IMR-90 (cell line): ENCODE measurements at places on chromosomes 3 and 15.

DNA sequence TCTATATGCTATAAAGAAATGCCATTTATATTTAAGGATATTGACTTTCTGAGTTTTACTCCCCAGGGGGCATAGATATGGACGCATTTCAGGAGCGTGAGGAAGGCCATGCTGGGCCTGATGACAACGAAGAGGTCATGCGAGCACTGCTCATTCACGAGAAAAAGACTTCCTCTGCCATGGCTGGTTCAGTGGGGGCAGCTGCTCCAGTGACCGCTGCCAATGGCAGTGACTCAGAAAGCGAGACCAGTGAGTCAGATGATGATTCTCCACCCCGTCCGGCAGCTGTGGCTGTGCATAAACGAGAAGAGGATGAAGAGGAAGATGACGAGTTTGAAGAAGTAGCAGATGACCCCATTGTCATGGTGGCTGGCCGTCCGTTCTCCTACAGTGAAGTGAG is 38.4 kb downstream of the GTF2E1 start:
- DNase-seq: peak; percentile 93

DNA sequence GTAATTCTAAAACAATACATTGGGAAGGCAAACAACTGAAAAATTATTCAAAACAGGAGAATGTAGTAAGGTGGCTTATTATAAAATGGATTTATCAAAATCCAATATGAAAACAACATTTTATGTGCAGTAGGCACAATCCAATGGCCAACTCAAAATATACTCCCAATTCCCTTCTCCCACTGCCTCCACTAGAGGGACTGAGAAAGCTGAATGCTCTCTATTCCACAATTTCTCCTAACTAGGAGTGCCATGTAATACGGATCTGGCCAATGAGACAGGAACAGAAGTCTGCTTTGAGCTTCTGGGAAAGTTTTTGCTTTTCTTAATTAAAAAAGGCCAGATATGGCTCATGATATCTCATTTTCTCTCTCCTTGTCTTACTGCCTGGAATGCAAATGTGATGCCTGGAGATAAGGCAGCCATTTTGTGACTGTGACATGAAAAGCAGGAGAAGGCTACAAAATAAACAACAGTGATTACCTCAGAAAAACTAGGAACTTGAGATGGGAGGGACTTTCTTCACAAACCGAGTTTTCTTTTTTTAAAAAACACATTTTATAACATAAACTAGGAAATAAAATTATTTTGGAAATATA is 18.8 kb upstream of the VGLL4 start:
- DNase-seq: no peak

GRCh38 chr3:8624612-8625011 is 20.0 kb downstream of the SSUH2 start:
- no peak for DNase-seq

DNA sequence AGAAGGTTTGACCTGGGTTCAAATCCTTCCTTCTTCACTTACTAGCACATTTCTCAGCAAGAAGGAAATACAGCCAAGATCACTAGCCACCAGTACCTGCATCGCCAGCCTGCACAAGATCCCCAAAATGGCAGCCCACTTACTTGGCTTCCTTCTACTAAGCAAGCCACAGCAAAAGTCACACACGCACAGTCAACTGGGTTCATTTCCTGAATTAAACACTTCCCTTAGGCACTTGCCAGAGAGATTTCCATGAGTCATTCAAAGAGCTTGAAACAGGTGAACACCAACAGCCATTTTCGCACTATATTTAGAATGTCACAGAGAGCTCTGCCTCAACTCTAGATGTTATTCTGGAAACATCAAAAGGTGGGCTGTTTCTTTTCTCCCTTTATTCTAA is 42.6 kb downstream of the MGLL start:
- peak; percentile 69 for DNase-seq

DNA sequence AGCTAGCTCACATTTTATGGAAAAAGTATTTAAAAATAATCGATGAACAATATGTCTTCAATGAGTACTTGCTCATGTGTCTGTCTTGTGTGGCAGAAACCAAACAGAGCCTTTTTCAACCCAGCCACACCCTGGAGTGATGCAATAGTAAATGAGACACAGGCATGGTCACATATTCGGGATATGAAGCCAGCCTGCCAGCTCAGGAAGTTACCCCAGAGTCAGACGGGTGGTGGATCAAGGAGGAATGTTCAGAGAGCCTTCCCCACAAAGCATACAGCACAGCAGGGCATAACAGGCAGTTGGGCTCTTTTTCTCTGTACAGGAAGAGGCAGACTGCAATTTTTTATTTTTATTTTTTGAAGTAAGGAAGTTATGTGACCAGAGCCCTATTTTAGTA is 27.3 kb downstream of the LARP6 start:
- peak; percentile 74 for DNase-seq

GRCh38 chr3:175434561-175434960 is 575.4 kb downstream of the NAALADL2 start:
- peak; percentile 58 for DNase-seq

GRCh38 chr15:85154061-85154460 is 172.4 kb downstream of the PDE8A start:
- DNase-seq: no peak

GRCh38 chr3:30199855-30200254 is 406.5 kb upstream of the TGFBR2 start:
- no peak for DNase-seq

DNA sequence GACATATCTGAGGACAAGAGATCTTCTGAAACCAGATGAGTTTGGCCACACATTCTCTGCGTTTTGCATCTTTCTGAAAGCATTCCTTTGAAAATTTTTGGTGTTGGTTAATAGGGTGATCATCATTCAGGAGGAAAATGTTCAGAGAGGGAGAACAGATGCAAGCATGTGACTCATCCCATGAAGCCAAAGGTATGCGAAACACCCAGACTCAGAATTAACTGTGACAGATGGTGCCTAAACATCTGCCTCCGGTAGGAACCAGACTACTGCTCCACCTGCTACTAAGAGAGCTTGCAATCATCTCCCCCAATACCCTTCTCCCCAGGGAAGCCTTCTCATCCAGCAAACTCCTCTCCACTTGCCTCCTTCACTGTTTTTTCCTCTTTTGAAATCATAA is 46.2 kb downstream of the TRIM69 start:
- DNase-seq: no peak

DNA sequence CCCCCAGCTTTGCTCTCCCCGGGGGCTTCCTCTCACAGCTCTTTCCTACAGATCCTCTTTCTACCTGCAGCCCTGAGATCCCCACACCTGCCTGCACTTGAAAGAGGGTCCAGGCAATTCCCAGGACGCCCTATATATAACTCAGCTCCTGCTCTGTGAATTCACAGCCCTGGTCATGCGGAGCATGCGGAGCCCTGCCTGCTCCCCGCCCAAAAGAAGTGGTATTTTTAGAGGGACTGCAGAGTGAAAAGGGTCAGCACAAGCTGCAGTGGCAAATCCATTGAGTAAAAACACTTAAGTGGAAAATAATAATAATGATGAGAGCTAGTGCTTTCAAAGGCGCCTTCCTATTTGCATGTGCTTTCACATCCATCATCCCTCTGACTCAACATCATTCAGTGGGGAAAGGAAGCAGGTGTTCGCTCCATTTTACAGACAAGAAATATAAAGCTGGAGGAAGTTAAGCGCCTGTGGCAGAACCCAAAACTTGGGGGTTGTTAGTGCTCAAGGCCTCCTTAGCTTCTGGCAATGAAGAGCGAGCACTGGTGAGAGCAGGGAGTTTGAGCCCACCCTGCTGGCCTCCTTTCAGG is 76.3 kb upstream of the LIPC start:
- DNase-seq: no peak

- no peak for DNase-seq
Observed at GRCh38 chr3:130688015-130688688, 58.5 kb downstream of the PIK3R4 start.

- DNase-seq: no peak
Observed at GRCh38 chr15:92653836-92654539, 1.6 kb downstream of the FAM174B start.

GRCh38 chr15:35720019-35720418 is 174.1 kb upstream of the DPH6 start:
- DNase-seq: peak; percentile 40

DNA sequence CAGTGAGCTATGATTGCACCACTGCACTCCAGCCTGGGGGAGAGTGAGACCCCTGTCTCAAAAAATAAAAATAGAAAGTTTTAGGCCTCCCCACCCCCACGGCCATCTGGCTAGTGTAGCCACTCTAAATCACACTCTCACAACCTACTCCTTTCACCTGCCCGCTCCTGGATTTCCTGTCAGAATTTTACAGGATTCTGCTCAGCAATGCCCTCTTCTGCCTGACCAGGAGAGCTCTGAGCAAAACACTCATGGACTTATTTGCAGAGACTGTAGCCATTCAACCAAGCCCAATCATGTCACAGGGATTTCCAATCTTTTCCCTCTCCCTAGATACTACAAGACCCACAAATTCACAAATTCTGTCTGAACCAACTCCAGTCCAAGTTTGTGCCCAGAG is 242.6 kb upstream of the TPRG1 start:
- DNase-seq: no peak

GRCh38 chr3:9077029-9077428 is 113.8 kb upstream of the RAD18 start:
- no peak for DNase-seq

DNA sequence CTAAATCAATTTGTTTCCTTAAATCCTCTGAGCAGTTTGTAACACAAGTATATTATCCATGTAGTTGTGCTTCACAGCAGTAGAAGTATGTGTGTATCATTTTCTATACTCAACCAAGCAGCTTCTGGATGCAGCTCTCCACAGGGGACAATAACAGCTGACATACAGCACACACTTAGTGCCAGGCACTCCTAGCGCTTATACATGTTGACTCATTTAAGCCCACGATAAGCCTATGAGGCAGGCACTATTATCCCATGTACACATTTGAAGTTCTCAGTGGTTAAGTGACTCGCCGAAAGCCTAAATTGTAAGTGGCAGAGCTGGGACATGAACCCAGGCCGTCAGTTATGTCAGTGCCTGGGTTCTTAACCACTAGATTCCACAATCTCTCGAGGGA is 20.3 kb upstream of the LPP start:
- DNase-seq: peak; percentile 46

DNA sequence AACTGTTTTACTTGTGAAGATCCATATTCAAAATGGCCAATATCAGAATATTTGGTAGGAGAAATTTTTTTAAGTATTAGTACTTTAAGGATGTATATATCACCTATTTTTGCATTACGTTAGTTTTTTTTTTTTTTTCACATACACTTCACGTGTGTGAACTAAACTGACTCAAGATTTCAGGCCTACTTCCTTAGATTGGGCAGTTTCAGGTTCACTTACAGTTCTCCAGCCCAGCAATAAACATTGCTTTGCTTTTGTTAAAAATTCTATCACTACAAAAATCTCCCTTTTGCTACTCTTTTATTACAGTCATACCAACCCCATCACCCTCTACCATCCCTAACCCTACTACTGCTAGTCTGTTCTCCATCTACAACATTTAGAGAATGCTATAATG is 183.6 kb downstream of the KCNH8 start:
- no peak for DNase-seq

GRCh38 chr3:14810801-14811661 is 7.7 kb upstream of the FGD5 start:
- DNase-seq: no peak

GRCh38 chr3:449711-450110 is 253.1 kb downstream of the CHL1 start:
- DNase-seq: no peak

DNA sequence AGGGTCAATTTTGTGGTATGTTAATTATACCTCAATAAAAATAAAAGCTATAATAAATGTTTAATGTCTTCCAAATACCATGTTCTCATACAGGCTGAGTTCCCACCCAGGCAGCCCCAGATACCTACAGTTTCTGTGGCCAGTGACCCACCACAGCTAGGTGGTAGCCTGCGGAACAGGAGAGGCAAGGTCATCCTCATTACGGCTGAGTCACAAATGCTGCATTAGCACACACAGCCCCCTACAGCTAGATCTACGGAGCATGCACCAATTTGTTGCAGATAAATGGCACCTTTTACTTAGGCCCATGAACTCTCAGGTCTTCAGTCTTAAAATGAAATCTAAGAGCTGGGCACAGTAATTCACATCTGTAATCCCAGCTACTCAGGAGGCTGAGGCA is 5.1 kb downstream of the SPATA12 start:
- DNase-seq: peak; percentile 19

- DNase-seq: no peak
Observed at GRCh38 chr3:146948186-146948585, 343.0 kb upstream of the PLSCR5 start.

DNA sequence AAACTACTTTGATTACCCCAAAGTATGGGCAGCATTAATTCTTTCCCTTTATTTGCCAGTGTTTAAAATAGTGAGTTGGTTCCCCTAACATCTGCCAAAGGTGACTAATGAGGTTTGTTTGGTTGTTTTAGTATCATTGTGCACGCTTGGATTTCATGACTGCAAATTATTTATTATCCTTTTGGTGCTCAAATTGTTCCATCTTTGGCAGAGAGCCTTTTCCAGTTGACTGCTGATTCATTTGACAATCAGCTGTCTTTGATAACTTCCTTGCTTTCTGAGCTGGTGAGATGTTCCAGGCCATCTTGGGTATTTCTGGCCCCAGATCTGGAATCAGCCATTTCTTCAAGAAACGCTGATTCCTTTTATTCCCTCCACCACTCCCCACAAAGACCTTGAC is 8.9 kb downstream of the DLEC1 start:
- DNase-seq: no peak

- no peak for DNase-seq
Observed at GRCh38 chr3:4174791-4175190, 128.4 kb upstream of the SETMAR start.

GRCh38 chr3:191239407-191240031 is 40.5 kb downstream of the OSTN start:
- no peak for DNase-seq

DNA sequence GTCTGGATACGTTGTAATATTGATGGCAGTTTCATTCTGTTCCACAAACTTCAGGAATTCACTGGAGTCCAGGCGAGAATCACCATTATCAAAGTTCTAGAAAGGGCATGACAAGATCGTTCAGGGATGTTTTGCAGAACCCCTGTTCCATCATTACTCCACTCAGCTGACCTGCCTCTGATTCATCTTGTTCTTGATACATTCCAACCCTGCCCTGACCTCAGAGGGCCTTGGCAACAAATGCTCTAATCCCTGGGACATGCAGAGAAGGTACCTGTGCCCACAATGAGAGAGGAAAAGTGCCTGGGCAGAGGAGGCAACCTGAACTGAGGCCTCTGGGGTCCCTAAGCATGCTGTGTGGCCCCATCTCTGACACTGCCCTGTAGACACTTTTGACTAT is 45.9 kb downstream of the FSTL1 start:
- DNase-seq: peak; percentile 25

- DNase-seq: peak; percentile 84
Observed at GRCh38 chr3:20648294-20648693, 462.3 kb upstream of the SGO1 start.

GRCh38 chr3:59998058-59998457 is 948.2 kb upstream of the CFAP20DC start:
- no peak for DNase-seq

GRCh38 chr3:73710340-73710739 is 85.6 kb upstream of the PDZRN3 start:
- DNase-seq: peak; percentile 12

DNA sequence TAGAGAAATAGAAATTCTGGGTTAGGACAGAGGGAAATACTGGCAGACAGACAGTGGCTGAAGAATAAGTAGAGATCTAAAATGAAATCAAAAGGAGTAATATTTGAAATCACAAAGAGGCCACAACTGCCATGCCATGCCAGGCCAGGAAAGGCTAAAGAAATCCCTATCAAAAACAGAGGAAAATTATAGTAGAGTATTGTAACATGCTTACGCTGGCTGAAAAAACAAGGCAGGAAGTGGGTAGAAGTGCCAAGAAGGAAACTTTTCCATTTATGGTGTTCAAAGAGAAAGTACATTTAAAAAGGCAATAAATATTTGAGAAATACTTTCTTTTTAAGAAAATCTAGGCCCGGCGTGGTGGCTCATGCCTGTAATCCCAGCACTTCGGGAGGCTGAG is 415.7 kb downstream of the PLCL2 start:
- no peak for DNase-seq
